ENCODE measurements at places on chromosomes 12 and 14. TPM values are rescaled to one million over a fixed set of nuclear protein-coding genes. Genes with fewer than 3 reads are reported as not detected.

DNA sequence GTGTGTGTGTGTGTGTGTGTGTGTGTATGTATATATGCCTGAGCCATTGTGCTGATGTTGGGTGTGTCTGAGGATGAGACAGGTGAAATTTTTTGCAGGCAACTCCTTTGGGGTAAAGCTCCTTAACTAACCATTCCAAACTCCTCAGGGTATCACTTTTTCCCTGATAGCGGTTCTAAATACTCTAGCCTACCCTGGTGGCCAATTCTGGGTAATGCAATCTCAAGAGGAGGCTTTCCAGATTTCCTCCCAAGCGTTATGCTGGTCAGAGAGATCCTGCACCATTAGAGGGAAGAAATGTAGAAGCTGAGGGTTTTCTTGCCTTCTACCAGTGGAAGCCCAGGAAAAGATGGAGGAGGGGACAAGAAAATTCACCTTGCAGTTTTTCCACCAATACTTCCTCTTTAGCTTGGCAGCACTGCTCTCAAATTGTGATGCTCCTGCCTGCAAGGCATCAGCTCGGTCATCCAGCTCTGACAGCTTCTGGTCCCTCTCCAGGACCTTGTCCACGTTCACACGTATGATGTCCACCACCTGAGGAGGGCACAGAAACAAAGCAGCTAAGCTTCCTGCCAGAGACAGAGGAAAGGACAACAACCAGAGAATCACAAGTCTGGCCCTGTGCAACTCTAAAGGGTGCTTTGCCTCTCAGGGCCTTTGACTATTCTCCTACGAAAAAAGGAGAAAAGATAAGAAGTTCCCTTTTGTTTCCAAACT is 4.9 kb downstream of the VAMP1 start:
- DNase-seq, result peak; percentile 89

DNA sequence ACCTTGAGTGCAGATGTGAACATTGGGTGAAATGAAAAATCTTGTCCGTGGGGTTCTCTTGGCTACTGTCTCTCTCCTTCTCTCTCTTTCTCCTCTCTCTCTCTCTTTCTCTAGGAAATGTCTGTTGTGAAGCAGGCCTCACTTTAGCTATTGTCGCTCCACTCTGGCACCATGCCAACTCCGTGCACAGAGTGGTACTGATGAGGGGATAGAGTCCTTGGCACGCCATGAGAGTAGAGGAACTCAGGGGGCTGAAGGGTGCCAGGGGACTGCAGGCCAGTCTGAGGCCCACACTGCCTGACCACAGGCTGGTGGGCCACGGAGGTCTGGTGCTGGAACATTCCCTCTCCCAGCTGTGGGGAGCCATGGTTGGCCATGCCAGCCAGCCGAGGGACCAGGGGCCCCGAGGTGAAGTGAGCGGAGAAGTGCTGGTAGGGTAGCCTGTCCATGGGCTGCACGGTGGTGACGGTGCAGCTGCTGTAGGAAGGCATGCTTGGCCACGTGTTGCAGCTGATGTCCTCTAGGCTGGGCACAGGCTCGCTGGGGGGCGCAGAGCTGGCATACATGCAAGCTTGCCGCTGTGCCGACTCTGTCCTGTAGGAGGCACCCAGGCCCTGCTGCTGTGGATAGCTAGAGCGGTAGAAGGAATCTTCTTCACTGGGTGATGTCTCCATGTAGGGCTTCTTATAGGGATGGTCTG is 50.4 kb downstream of the TBX5 start:
- DNase-seq, result no peak

- no peak for DNase-seq
Measured at GRCh38 chr12:131112021-131112420, 158.3 kb downstream of the ADGRD1 start.

CD163 gene
- not detected for total RNA-seq

DNA sequence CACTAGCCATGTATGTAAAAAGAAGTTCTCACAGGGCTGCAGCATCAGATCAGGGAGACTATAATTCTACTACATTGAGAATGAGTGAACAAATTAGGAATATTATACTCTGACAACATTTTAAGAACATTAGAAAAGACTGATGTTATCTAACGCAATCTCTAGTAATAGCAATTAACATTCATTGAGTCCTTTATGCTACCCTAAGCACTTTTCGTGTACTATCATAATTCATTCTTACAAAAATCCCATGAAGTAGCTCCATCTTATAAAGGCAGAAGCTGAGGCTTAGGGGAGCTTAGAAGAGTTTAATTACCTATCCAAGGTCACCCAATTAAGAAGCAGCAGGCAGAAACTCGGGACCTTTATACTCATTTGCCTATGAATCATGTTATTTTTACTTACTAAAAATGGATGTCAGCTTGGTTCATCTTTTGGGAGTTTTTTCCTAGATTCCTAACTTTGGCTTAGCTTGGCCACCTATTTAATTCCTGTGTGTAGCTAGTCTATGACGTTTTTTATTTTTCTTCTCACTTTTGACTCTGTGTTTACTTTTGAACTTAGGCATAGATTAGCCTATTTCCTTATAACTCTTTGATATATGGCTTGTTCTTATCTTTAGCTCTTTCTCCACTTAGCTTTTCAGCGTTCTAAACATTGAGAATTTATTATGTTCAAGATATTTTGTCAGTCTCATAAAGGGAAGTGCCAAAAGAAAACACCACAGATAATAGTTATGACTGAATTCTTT is 333.5 kb upstream of the DCN start:
- DNase-seq, result no peak

IGF1 gene
- total RNA-seq, result 0.63 TPM

GRCh38 chr14:60532442-60532841 is 23.5 kb downstream of the SIX6 start:
- no peak for DNase-seq

VPS33A gene
- 20.9 TPM for total RNA-seq

GRCh38 chr12:8912914-8913313 is 1.4 kb upstream of the PHC1 start:
- DNase-seq, result no peak

SERPINA5 gene
- total RNA-seq, result not detected

HRK gene
- not detected for total RNA-seq

NEUROD4 gene
- not detected for total RNA-seq

DNA sequence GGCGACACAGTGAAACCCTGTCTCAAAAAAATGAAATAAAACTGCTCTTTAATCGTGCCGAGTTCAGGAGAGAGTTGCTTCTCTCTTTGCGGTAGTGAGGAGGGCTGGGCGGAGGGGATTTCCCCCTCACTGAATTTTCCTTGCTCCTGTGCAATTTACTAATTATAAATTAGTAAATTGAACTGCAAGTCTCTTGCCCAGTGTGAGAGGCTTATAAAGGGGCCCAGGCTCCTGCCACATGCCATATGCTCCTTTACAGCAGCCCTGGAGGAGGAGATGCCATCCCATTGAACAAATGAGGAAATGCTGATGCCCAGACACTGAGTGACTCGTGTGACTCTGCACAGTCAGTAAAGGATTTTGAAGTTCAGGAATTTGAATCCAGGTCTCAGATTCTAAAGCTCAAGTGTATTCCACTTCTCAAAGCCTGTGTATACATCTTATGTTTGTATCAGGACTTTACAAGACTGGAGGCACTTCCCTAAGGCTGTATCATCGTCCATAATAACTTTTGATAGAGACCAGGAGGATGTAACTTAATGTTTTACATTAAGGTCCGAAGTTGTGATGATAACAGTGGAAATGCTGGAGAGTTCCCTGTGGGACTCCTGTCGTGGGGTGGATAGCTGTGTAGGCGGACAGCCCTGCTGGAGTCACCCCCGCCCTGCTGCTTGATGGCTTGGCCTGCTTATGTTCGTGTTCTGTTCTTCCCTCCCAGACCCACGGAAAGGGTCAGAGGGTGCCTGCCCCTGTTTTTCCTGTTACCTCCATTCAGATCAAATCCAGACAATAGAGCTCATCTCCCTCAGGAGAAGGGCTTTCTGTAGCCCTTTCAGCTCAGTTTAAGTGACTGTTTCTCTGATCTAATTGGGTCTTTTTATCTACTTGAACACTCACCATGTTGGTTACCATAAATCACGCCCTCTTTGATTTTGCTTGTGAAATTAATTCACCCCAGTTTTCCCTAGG is 13.9 kb downstream of the PELI2 start:
- DNase-seq, result no peak

- DNase-seq, result peak; percentile 86
Measured at GRCh38 chr12:130775953-130776856, 60.1 kb upstream of the RIMBP2 start.

GRCh38 chr12:65948320-65949008 is 124.2 kb downstream of the HMGA2 start:
- peak; percentile 99 for DNase-seq

BRI3BP gene
- 1.6 TPM for total RNA-seq

DNA sequence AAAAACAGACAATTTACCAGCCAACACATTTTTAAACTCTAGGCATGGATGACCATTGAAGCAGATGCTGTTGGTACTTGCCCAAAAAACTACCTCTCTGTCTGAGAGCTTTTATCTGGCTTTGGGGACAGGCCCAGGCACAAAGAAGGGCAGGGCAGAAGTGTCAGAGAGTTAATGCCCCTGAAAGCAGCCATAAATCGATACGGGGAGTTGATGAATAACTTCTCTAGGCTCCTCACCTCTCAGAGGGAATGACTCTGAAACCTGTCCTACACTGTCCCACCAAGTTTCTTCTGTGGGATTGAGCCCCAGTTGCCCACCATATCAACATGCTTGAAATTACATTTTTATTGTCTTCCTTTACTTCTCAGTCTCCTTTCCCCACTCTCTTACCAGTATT is 113.0 kb upstream of the DAAM1 start:
- DNase-seq, result no peak

- peak; percentile 19 for DNase-seq
Measured at GRCh38 chr12:51793201-51793600, 55.3 kb downstream of the FIGNL2 start.

DNA sequence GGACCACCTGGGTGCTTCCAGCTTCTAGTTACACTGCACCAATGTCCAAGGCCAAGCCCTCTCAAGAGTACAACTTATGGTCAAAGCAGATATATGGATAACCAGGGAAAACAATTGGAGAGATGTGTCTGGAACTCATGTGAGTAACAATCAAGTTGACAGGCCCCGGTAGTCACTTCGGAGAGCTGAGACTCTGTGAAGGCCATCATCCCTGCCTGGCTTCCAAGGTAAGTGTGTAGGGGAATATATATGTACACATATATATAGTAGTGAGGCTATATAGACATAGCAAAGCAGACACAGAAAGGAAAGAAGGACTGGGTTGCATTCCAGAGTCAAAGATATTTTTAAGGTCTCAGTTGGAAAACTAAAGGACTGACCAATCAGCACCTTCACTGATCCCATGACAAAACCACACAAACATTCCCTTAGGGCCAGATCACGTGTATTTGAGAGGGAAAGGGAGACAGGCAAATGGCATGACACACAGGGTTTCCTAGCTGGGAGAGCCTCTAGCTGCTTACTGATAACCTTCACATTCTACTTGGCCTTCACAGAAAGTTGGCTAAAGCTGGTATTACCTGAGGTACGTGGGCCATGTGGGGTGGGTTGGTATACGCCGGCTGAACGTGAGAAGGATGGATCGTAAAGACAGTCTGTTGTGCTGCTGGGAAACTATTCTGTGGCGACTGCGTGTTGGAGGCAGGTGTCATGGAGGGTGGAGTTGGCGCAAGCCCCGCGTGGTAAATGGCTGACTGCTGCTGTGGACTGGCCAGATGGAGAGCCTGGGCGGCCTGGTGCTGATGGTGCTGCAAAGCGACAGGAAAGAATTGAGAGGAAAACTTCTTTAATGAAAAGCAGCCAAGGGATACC is 50.0 kb downstream of the SH2B3 start:
- peak; percentile 54 for DNase-seq

GRCh38 chr14:20190596-20190995 is at the start of gene OR11G2:
TSS of gene OR11G2 (plus strand) at chr14:20190896. CDS start at chr14:20197438, 6,542 bp downstream.
- DNase-seq, result no peak

- DNase-seq, result peak; percentile 98
Measured at GRCh38 chr12:59597385-59597781, 1.6 kb downstream of the SLC16A7 start.

DNA sequence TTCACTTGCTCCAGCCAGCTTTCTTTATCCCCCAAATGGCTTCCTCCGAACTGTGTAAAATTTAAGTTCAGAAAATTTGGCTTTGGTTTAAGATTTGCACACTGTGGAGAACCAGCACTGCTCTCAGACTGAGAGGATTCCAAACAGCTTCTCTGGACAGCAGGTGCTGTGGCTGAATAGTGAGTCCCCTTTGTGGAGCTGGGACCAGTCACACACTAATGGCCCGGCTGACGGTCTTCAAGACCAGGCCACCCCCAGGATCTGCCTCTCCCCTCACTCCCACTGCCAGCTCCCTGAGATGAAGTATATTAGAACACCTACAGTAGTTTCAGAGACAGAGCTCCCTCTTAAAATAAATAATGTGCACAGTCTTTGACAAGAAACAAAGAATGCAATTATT is 267.3 kb downstream of the BCAT1 start:
- no peak for DNase-seq

DNA sequence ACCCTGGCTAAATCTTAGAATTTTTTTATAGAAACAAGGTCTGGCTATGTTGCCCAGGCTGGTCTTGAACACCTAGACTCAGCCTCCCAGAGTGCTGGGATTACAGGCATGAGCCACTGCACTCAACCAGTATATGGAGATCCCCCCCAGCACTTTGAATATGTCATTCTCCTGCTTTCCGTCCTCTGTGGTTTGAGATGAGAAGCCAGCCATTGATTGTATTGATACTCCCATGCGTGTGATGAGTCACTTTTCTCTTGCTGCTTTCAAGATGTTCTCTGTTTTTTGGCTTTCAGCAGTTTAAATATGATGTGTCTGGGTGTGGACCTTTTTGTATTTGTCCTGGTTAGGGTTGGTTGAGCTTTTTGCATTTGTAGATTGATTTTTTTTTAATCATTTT is 75.2 kb upstream of the DNM1L start:
- peak; percentile 79 for DNase-seq

KRT80 gene
- 0.25 TPM for total RNA-seq

DNA sequence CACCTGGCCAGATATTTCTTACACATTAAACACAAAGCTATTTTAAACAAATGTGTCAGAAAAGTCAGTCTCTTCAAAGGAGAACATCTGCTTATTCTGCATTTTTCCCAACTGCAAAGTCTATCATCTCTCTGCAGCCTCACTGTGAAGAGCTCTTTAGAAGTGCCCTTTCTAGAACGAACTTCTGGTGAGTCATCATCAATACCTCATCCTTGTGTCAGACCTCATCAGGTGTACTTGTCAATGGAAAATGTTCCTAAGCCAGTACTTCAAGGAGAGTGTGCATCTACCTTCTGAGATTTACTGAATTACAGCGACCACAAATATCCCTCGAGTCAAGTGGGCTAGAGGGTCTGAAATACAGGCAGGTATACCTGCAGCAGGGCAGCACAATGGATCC is 457.3 kb downstream of the LRIG3 start:
- no peak for DNase-seq

GRCh38 chr12:130958557-130959140 is 4.9 kb downstream of the ADGRD1 start:
- no peak for DNase-seq

- DNase-seq, result no peak
Measured at GRCh38 chr14:86639146-86639545, 1109.2 kb downstream of the FLRT2 start.

Measured in fibroblast of the aortic adventitia (primary cell).